T follicular helper cell (primary cell): ENCODE measurements at places on chromosomes 4 and X.

- no peak for DNase-seq
Observed at GRCh38 chr4:68803013-68803412, 12.8 kb upstream of the UGT2B10 start.

DNA sequence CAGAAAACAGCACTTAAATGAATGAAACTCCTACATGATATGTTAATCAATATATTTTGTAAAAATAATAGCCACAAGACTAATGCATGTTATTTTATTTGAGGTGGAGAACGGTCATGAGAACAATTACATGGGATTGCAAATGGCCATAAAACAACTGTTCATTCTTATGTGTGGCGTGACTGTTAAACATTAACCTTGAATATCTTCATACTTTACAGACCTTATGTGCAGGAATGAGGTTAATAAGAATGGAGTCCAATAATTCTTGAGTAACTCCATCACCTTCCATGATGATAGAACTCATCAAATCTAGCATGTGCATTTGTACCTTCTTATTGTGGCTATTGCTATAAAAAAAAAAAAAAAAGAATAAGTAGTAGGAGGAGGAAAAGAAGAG is 55.3 kb downstream of the PDS5A start:
- no peak for DNase-seq

DNA sequence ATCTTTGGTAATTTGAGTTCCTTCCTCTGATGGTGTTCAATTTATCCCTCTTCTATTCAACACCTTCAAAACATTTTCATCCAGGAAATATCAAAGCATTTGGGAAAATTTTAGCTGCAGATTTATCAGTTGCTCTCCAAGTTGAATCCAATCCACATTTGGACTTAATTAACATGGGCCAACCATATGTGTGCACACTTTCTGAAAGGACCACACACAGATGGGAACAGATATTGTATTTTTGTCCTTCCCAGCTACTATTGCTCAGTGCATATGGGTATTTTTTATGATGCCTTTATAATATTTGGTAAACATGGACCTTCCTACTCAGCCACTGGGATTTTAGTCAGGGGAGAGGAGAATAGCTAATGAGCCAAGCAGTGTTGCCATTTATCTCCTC is 65.2 kb downstream of the GLRA2 start:
- DNase-seq, result no peak

DNA sequence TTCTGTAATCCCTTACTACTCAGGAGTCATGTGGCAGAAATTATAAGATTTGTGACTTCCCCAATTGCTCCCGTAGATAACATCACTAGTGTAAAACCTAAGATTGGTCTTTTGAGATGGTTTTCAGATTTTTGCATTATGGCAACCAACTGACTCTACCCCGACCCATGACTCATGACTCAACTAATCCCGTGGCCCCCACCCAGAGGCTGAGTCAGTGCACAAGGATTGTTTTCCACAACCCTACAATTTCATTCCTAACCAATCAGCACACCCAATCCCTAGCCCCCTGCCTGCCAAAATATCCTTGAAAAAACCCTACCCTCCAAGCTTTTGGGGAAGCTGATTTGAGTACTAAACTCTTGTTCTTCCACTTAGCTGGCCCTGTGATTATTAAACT is 109.4 kb upstream of the FAM9C start:
- DNase-seq, result no peak

DNA sequence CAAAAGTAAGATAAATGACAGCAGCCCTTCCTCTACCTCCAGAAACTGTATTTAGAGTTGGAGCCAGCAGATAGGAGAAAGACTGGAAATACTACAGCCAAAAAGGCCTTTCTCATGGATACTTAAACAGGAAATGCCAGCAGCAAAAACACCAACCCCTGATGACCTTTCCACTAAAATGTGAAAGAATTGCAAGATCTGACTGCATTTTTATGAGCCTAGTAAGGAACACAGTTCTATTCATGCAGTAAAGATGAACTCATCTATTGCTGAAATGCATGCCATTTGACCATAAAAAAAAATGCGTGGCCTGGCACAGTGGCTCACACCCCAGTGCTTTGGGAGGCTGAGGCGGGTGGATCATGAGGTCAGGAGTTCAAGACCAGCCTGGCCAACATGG is 19.9 kb downstream of the ABCG2 start:
- no peak for DNase-seq

DNA sequence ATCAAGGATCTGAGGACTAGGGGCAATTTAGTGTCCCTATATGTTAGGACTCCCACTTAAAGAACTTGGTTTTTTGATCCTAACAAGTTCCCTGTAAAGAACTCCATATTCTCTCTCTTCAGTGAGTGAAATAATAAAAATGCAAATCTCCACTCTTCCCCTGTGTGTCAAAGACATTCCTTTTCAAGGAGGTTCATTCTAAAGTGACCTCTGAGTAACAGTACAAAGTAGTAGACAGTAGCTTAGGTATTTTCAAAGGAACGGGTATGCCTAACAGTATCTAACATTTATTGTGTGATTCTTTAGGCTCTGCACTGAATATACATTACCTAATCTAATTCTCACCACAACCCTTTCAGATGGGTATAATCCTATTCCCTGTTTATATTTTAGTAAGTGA is 58.4 kb upstream of the SCOC start:
- no peak for DNase-seq

- no peak for DNase-seq
Observed at GRCh38 chr4:177033632-177034031, 240.9 kb upstream of the VEGFC start.

DNA sequence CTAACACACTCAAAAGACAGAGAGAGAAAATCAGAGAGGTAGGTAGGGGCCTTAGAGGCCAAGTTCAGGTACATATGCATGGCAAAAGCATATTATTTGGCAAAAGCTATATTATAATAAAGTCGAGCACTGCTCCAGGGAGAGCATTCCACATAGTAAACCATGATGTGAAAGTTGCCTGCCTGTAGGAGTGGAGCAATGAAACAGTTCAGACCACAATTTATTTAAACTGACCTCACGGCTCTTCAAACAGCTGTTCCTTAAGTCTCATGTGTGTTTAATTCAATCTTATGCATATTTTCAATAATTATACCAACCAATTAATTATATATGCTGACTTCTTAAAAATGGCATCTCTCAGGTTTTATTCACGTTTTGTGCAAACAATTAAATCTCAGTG is 3.3 kb downstream of the RFC1 start:
- no peak for DNase-seq

- DNase-seq, result no peak
Observed at GRCh38 chrX:30388325-30388724, 79.1 kb upstream of the NR0B1 start.

DNA sequence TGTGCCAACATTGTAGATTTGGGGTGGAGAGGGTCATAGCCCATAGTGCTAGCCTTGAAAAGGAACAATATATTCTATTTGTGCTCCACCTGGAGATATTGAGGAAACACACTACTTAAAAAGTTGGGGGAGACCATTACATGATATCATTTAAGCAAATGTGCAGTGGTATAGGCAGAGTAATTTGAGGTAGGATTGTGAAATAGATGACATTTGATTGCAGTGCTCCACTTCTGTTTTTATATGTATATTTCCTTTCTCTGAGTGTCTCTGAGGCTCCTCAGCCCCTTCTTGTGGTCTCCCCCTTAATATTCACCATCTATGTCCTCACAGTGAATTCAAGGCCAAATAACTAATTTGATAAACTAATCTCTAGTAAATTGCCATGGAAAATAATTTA is 85.6 kb upstream of the NMU start:
- DNase-seq, result no peak

- no peak for DNase-seq
Observed at GRCh38 chr4:80220711-80221110, 23.4 kb downstream of the PRDM8 start.

- DNase-seq, result no peak
Observed at GRCh38 chr4:16508968-16509367, 282.7 kb upstream of the TAPT1 start.

DNA sequence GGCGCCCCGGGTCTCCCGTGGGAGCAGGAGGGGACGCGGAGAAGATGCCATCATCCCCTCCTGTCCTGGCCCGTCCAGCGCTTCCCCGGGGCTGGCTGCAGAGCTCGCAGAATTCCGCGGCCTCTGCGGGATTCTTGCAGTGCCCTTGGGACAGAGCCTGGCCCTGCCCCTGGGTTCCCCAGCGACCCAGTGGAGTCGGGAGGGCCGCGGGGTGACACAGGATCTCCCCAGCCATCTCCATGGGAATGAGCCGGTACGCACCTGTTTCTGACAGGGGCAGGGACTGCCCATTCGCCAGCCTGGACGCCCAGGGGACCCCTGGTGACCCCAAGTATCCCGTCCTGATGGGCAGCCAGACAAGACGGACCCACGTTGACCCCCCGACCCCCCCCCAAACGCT is 482 bp downstream of the FAM9C start:
- no peak for DNase-seq

DNA sequence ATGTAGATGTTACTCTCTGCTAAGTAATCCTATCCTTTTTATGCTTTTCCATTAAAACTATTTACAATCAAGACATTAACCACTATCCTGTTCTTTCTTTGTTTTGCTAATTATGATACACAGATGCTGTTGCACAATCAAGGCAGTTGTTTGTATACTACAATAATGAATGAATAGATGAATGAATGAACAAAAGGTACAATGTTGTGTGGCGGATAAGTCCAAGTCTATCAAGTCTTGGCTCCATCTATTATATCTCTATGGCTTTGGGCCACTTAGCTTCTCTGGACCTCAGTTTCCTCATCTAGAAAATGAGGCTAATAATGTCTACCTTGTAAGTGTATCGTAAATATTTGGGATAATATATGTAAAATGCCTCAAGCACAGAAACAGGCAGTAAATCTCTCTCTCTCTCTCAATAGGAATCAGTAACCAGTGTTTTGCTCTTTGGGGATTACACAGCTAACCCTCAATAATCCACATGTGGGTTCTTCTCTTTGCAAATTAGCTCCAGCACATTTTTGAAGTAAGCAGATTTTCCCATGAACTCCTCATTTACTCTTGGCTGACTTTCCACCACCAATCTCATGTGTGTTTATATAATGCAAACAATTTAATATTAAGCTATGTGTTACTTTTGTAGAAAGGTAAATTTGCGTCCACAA is 27.8 kb upstream of the TSPAN5 start:
- no peak for DNase-seq
